Lung (tissue), 17 donors: ENCODE measurements at places on chromosomes 1 and 21.

GRCh38 chr1:44655609-44656008, 18.7 kb downstream of the TMEM53 start:
- DNase-seq = no peak
- no peaks in the 10 kb centered on the region for H3K27me3 ChIP-seq
- no peak overlapping the region for H3K27ac ChIP-seq
- no peaks in the 10 kb centered on the region for H3K36me3 ChIP-seq
- H3K4me1 ChIP-seq = peaks cover 6% of the 10 kb centered on the region

DNA sequence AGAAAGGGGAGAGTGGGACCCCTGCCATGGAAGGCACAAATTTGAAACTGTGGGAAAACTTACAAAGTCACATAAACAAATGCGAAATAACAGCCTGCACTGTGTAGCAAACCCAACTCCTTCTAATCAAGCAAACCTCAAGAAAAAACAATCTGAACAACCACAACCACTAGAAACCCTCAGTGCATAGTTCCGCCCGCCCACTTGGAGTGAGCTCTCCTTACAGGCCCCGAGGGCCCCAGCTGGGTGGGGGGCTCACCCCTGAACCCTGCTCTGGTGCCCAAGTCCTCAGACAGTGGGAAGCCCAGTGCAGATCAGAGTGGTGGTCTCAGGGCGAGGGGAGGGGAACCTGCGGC, 931 bp upstream of the MXRA8 start:
- peaks cover under 1% of the 10 kb centered on the region for H3K36me3 ChIP-seq
- no peaks in the 10 kb centered on the region for H3K27me3 ChIP-seq

DNA sequence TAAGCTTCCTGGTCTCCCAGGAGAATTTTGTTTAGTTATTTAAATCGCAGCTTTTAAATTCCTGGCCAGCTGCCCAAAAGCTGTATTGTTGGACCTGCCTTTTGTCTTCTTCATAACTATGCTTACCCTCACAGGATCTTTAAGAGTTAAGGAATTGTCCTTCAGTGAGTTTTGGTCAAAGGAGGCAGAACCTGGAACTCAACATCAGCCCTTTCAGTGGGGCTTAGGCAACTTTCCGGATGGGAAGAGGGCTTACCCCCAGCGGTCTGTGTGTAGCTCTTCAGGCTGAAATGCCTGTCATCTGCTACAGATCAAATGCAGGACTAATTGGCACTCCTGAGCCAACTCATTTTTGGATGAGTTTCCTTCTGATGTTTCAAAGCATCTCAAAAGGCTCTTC, 402.6 kb downstream of the SIPA1L2 start:
- H3K27me3 ChIP-seq = no peaks in the 10 kb centered on the region
- no peaks in the 10 kb centered on the region for H3K4me1 ChIP-seq

DNA sequence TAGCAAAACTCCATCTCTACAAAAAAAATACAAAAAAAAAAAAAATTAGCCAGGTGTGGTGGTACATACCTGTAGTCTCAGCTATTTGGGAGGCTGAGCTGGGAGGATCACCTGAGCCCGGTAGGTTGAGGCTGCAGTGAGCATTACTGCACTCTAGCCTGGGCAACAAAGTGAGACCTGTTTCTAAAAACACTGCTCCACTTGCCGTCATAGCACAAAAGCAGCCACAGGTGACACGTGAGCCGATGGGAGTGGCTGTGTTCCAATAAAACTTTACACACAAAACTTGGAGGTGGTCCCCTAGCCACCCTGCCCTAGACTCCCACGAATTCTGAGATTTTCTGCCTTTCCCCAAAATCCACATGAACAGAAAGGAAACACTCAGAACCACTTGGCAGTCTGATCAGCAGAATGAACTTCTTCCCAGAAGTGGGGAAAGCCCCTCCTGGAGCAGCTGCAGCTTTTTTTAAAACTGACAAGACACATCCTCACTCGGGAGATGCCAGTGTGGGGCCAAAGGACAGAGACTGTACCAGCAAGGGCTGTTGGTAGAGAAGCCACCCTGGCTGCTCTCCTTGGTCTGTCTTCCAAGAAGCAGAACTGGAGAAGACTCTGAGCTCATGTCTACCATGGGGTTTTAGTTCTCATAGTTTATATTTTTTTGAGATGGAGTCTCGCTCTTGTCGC, 23.3 kb downstream of the PLEKHM2 start:
- no peaks in the 10 kb centered on the region for H3K27me3 ChIP-seq
- peaks cover 11% of the 10 kb centered on the region for H3K4me1 ChIP-seq
- H3K36me3 ChIP-seq = peaks cover 2% of the 10 kb centered on the region

- H3K27ac ChIP-seq = no peak overlapping the region
- no peaks in the 10 kb centered on the region for H3K4me1 ChIP-seq
- H3K36me3 ChIP-seq = no peaks in the 10 kb centered on the region
- DNase-seq = no peak
- H3K4me3 ChIP-seq = no peak overlapping the region
- no peaks in the 10 kb centered on the region for H3K27me3 ChIP-seq
Observed at GRCh38 chr1:97571760-97572159, 349.1 kb downstream of the DPYD start.

DNA sequence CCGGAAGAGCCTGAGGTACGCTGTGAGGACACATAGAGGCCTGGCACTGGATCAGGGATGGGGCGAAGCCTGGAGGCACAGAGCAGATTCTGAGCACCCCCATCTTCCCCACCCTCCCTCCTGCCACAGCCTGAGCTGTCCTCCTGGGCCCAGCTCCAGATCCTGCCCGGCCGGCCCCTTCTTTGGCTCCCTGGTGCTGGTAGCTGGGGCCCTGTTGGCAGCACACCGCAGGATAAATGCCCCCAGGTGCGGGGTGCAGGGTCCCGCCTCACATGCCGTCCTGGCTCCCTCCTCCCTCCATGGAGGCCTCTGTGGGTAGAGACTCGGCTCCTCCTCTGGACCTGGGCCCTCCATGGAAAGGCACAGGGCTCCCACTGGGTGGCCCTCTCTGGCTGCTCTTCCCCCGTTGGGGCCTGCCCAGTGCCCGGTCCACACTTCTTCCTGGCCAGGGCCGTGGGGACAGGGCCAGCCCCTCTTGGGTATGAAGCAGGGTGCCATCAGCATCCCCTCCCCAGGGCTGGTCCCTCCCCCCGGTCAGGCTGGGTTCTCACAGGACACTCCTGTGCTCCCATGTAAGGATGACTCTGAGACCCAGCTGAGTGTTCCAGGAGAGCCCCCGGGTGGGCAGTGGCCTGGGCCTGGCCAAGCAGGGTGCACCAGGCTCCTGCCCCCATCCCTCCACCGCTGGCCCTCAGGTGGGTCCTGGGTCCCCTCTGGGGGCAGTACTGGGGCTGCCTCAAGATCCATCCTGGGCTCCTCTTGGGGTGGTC, 1.1 kb upstream of the OBSCN start:
- DNase-seq = no peak
- H3K27me3 ChIP-seq = no peaks in the 10 kb centered on the region
